C1 segment of cervical spinal cord (tissue), 14 donors: ENCODE measurements at places on chromosomes 5 and 9.

DNA sequence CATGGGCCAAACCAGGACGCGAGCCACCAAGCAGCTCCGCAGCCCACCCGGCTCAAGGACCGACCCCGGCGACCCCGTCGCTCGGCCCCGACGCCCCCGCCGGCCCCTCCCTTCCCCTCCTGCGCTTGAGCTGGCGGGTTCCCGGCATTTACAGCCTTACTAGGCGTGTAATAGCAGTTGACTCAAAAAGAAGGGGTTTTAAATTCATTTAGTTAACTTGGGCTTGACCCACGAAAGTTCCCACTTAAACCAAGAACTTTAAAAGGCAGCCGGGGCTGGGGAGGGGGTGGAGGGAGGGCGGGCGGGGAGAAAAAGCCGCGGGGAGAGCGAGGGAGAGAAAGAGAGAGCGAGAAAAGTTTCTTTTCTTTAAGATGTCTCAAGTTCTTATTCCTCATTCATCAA is 636 bp downstream of the PRDM12 start:
- DNase-seq: no peak

- no peak for DNase-seq
Observed at GRCh38 chr5:169789417-169789940, 152.4 kb downstream of the DOCK2 start.

DNA sequence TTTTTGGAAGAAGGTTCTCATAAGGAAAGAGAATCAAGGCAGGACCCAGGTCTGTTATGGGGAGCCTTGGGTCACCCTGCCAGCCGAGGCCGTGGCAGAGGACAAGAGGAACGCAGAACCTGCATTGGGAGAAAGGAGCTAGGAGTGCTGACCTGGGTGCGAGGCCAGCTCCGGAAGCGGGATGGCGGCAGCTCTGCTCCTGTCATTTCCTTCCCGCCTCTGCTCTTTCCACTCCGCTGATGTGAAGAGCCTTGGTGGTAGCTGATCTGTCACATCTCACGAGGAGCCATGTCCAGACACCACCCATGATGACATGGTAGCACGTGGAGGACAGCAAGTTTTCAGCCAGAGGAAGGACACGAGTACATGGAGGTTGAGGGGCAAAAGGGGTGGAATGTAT is 109.5 kb upstream of the COL5A1 start:
- DNase-seq: no peak

DNA sequence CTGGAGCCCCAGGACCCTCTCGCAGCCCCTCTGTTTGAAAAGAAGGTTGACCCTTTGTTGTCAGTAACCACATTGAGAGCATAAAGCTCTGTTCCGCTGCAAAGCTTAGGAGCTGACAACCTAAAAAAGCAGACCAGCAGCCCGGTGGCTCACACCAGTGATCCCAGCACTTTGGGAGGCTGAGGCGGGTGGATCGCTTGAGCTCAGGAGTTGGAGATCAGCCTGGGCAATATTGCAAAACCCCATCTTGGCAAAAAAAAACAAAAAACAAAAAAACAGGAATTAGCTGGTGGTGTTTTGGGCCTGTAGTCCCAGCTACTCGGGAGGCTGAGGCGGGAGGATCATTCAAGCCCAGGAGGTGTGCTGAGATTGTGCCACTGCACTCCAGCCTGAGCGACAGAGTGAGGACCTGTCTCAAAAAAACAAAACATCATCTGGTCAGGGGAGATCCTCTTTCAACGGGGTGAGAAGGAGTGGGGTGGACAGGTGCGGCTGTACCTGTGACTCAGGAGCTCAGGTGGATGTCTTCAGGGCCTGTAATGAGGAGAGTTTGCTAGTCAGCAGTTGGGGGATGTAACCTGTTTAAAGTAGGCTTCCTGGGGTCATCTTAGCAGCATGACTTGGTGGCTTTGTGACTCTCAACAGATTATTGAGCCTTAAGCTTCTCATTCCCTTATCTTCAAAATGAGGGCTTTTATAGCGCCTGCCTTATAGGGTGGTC is 694 bp upstream of the REEP2 start:
- no peak for DNase-seq

DNA sequence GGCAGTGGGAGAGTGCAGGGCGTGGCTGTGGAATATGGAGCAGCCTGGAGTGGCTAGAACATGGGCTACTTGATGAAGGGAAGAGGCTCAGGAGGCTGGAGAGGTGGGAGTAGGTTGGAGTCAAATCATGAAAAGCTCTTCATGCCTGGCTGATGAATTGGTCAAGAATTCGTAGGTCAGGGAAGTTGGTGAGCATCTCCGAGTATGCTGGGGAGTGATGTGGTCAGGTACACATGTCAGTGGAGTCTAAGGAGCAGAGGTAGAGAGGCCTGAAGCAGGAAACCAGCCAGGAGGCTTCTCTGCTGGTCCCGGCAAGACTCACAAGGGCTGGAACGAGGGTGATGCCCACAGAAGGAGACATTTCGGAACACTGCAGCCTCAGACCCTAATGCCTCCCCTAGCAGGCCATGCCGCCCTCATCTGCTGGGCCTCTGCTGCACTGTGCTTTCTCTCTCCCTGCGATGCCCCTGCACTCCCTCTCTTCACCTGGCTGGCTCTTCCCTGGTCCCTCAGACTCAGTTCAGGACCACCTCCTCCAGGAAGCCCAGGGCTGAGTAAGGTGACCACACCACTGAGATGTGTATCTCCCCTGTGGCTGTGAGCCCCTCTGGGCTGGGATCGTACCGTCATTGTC is 33.6 kb downstream of the TMOD1 start:
- no peak for DNase-seq
